Fibroblast of skin of left quadriceps (primary cell): ENCODE measurements at places on chromosomes 5 and 9.
A peak's percentile ranks its signal among the peaks of the same experiment; 100 is the strongest.

DNA sequence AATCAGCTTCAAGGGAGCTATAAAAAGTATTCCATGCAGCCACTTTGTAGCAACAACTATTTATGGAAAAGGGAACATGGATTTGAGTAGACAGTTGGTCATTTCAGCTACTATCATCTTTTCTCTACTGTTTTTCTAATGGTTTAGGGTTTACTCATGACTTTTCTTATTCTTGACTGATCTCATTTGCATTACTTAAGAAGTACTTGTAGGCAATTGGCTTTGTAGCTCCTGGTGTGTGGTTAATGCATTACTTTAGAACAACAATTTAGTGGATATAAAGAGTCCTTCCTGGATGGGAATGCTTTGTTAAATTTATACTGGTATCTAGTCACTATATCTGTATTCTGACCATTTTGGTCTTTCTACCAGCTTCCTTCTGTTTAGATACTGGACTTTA lies 59.8 kb upstream of the NTRK2 start:
- no peak for DNase-seq

GRCh38 chr5:160466889-160467554 lies 45.4 kb downstream of the PTTG1 start:
- no peak for DNase-seq

- DNase-seq = no peak
Measured at GRCh38 chr5:103216137-103216536, 42.4 kb upstream of the MACIR start.

DNA sequence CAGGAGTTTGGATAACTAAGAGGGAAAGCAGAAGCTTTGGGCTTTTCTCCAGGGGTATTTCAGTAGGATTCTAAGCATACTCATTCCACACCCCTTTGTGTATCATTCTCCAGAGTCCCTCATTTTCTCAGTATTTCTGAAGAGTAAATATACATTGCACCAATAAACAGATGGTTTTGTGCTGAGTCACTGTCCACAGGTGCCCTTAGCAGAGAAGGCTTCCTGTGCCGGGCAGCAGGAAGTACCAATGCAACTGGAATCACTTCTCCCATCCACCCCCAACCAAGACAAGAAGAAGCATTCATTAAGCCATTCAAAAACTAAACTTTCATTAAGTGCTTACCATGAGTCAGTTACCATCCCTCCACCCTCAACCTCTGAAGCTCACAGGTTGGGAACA lies 3.6 kb upstream of the CCNJL start:
- no peak for DNase-seq

DNA sequence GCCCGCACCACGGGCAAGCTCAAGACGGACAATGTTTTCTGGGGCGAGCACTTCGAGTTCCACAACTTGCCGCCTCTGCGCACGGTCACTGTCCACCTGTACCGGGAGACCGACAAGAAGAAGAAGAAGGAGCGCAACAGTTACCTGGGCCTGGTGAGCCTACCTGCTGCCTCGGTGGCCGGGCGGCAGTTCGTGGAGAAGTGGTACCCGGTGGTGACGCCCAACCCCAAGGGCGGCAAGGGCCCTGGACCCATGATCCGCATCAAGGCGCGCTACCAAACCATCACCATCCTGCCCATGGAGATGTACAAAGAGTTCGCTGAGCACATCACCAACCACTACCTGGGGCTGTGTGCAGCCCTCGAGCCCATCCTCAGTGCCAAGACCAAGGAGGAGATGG lies 108.6 kb downstream of the DAB2IP start:
- DNase-seq = no peak

GRCh38 chr9:16223074-16223871 lies 647.2 kb downstream of the BNC2 start:
- no peak for DNase-seq

DNA sequence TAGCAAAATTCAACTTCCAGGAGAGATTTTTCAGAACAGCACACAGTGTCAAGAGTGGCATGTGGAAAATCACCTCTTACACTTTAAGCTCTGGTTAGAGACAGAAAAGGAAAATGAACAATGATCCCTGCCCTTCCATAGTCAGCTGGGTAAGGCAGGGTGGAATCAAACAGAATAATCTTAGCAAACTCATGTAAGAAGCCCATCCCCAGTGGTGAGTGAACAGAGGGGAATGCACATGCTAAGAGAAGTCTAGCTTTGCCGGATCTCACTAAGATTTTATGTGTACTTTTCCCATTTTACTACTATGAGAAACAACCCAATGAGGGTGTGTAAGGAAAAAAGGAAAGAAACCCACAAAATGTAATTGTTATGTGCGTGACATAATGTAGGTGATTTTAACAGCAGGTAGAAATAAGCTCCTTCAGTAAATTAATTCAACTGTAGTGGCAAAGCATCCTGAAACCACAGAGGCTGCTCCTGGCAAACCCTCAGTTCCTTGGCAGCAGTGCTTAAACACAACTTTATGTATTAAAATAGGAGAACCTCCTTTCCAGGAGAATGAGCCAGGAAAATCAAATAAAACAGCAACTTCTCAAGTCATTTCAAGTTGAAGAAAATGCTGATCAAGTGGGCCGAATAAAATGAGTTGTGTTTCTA lies 366.0 kb upstream of the TRPC7 start:
- DNase-seq = no peak

DNA sequence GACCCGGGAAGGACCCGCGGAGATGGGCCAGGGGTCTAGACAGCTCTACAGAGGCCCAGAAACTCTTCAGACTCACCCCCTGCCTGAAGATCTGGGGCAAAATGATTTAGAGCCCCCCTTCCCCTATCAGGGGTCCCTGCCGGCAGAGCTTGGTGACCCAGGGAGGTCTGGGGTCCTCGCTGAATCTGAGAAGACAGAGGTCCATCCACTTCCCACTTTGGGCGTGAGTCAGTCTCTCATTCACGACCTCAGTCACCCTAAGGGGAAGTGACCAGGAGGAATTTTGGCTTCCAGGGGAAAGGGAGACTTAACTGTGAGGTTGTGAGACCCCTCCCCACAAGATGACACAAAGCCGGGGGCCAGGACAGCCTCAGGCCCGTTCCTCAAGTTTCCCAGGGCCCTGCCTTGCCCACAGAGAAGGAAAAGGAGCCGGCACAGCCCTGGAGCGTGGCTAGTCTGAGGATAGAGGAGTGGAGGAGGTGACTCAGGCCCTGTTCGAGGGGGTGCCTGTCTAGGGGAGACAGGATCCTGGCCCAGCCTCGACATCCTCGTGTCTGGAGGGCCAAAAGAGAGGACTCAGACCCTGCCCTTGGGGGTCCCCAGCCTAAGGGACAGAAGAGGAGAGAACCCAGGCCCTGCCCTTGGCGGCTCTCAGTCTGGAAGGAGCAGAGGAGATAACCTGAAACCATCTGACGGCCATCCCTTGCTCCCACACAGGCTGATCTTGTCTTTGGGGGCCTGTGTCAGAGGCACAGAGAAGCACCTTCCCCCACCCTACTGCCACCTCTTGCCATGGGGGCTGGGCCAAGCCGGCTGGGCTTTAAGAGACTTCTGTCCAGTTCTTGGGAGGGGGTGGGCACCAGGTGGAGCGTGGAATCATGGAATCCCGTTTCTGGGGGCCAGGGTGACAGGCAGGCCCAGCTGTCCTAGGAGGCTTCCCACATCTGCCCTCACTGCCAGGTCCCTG lies 889 bp downstream of the PDLIM4 start:
- no peak for DNase-seq

GRCh38 chr9:26956860-26957233 lies 635 bp downstream of the IFT74 start:
- no peak for DNase-seq

GRCh38 chr5:40308867-40309266 lies 370.8 kb upstream of the PTGER4 start:
- DNase-seq = no peak

DNA sequence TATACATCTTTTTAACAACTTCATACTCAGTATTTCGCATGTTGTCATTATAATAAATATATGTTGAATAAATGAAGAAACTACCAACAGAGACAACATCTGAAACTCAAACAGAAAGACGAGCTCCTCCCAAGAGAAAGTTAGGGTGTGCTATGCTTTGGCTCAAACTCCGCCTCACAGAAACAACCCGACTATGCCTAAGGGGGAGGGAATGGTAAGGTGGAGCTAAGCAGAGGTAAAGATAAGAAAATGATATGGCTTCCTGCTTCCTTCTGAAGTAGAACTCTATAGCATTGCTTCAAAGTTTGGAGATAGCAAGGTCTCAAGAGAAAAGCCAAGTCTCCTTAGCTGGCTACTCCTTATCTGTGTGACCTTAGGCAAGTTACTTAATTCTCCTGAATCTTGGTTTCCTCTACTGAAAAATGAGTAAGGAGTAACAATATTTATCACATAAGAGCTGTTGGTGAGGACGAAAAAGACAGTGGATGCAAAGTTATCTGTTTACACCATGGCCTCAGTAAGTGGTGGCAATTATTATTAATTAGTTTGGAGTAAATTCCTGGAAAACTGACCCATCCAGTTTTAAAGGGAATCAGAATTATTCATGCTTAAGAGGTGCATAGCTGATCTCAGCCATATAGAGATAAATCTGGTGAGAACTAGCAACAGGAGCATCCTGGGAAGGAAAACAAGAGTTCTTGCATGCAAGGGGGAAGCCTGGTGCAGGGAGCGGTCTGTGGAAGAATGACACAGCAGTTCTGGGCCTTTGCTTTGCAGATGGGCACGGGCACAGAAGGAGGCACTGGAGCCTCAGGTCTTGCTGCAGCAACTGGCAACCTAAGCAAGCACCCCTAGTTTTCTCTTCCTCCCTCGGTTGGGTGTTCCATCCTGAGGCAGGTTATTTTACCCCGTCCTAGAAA lies 73.3 kb downstream of the GLIS3 start:
- DNase-seq = no peak

- DNase-seq = no peak
Measured at GRCh38 chr5:92852219-92852618, 728.8 kb downstream of the NR2F1-AS1 start.

DNA sequence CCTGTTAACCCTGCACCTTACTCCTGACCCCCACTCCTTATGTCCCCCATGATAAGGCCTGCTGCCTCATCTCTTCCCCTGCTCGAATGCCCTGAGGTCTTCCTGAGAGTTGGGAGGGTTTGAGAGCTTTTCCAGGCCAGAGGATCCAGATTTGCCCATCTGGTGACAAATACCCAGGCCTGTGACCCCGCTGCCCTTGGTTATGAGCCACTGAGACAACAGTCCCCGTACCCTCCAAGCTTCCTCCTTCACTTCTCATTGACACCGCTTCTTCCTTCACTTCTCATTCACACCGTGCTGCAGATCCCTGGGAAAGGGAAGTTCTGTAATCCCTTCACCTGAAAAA lies 593 bp downstream of the GM2A start:
- no peak for DNase-seq

DNA sequence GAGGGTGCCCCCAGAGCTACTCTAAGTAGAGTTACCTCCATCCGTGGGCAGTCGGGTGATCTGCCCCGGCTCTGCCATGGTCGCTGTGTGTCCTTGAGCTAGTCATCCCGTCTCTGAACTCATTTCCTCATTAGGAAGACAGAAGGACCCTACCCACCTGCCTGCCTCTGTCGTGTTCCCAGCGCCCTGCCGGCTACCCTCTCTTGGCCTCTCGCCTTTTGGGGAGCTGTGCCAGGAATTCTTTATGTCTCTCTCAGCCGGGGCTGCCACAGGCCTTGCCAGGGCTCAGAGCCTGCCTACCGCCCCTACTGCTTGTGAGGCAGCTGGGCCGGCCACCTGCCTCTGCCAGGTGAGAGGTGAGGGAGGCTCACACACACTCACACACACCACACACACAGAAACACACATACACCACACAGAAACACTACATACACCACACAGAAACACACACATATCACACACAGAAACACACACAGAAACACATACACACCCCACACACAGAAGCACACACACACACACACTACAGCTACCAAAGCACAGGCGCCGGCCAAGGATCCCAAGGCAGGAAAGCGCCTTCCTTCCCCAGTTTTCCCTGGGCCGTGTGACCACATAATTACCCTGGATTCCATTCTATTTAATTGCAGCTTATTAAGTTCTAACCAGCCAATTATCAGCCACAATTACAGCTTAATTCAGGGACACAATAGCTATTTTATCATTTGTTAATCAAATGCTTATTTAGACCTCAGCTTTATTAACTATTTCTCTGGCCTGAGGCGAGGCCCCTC lies 41.7 kb downstream of the UNC5A start:
- DNase-seq = no peak

- DNase-seq = no peak
Measured at GRCh38 chr9:134594078-134594941, 47.3 kb upstream of the COL5A1 start.

DNA sequence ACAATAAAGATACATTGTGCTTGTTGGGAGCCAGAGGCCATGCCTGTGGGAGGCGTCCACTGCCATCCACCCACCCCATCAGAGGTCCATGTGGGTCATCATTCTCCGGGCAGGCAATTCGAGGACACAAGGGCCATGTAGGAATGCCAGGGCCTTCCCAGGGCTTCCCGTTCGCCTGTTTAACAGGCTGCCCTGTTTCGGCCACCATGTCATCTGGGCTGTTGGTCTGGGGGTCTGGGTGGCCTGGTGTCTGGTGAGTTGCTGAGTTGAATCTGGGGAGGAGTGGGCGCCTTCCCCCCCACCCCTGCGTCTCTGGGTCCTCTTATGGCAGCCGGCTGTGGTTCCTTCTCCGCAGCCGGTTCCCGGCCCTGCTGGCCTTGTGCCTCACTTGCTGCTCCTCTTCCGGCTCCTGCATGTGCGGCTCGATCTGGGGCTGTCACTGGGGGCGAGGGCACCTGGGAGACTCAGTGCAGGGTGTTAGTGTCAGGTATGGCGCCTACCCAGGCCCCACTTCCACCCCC lies 117.4 kb downstream of the WNK2 start:
- no peak for DNase-seq

DNA sequence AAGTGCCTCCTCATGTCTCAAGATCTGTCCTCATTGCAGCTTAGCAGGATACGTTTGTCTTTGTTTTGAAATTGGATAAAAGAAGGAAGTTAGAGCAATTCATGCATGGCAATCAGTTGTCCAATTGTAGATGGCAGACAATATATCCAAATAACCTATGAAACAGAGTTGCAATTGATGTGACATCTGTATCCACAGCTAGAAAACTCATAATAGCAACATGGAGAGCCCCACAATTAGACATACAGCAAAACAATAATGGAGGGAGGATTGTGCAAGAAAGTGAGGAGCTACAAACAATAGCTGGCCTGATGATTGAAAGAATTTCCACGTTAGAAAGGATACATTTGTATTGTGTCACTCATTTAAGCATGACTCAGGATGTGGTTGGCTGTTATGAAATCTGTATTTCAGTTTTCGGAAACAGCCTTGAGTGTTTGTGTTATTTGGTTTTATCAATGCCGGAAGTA lies 132.0 kb downstream of the FAM174A start:
- peak; percentile 30 for DNase-seq

DNA sequence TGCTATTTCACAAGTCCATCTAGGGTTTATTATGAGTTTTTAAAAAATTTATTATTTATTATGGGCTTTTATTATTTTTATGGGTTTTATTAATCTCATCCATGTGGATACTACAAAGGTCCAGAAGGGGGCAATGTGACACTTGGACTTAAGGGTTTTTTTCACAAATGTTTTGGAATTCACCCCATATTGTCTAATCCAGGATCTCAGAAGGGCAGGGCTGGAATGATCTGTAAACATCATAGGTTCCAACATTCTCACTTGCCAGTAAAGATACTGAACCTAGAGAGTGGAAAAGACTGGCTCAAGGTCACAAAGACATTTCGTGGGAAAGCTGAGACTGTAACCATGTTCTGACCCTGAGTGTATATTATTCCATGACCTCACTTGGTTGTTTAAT lies 35.6 kb downstream of the NIM1K start:
- peak; percentile 20 for DNase-seq

GRCh38 chr9:110975969-110976368 lies 62.3 kb downstream of the LPAR1 start:
- no peak for DNase-seq
